Activated CD8-positive, alpha-beta memory T cell treated with anti-CD3 and anti-CD28 coated beads, Interleukin-2, amount 10 ng/mL, durations not matched to agents 7 days and 5 days (primary cell): ENCODE measurements at places on chromosomes 13 and 19. TPM values are rescaled to one million over a fixed set of nuclear protein-coding genes. Genes with fewer than 3 reads are reported as not detected.

DNA sequence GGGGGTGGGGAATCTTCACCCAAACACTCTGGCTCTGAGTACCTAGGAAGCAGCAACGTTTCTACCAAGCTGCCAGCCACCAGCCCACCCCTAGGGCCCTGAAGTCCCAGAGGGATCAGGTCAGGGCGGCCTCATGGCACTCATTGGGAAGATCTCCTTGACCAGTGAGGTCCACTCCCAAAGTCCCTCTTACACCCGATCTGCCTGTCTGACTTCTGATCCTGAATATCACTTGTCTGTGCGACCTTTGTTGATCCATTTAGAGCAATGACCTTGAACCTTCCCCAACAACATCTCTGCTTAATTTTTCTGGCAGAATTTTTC is 2.1 kb upstream of the GNA15 start:
- peak overlapping the region; percentile 57 for H3K4me3 ChIP-seq
- H3K27ac ChIP-seq: peak overlapping the region; percentile 94
- peaks cover 50% of the 10 kb centered on the region for H3K4me1 ChIP-seq
- peaks cover 2% of the 10 kb centered on the region for H3K27me3 ChIP-seq
- DNase-seq: no peak
- H3K36me3 ChIP-seq: peaks cover 11% of the 10 kb centered on the region

GRCh38 chr13:44088991-44089413 is 209.3 kb downstream of the LACC1 start:
- H3K4me3 ChIP-seq: no peak overlapping the region
- H3K4me1 ChIP-seq: peaks cover 14% of the 10 kb centered on the region
- H3K27ac ChIP-seq: no peak overlapping the region
- no peaks in the 10 kb centered on the region for H3K36me3 ChIP-seq

- DNase-seq: no peak
- H3K27ac ChIP-seq: no peak overlapping the region
- no peak overlapping the region for H3K4me3 ChIP-seq
- H3K4me1 ChIP-seq: peaks cover 11% of the 10 kb centered on the region
These were observed 15.8 kb downstream of the FUT6 start for GRCh38 chr19:5823579-5824281.

DNA sequence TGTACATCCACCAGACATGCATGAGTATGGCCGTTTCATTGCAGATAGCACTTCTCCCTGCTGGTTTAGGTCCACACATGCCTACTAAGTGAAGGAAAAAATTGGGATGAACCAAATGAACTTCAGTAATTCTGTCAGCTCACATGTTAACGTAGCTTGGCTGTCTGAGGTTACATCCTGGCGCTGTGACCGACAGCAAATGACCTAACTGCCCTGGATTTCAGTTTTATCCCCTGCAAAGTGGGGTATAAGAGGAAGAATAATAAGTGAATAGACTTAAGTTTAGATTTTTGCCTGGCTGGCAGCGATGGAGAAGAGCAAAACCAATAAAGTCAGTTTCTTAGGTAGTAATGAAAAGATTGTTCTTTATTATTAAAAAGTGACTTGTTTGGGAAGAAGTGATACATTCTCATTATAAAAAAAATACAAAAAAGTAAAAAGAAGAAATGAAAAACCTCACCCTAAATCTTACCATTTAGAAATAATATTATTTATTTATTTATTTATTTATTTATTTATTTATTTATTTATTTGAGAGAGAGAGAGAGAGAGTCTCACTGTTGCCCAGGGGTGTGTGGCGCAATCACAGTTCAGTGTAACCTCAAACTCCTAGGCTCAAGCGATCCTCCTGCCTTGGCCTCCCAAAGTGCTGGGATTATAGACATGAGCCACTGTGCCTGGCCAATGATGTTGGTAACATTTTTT is 4.2 kb upstream of the RNF113B start:
- H3K27ac ChIP-seq: no peak overlapping the region
- no peaks in the 10 kb centered on the region for H3K36me3 ChIP-seq
- DNase-seq: no peak
- no peaks in the 10 kb centered on the region for H3K4me1 ChIP-seq
- no peak overlapping the region for H3K4me3 ChIP-seq

DNA sequence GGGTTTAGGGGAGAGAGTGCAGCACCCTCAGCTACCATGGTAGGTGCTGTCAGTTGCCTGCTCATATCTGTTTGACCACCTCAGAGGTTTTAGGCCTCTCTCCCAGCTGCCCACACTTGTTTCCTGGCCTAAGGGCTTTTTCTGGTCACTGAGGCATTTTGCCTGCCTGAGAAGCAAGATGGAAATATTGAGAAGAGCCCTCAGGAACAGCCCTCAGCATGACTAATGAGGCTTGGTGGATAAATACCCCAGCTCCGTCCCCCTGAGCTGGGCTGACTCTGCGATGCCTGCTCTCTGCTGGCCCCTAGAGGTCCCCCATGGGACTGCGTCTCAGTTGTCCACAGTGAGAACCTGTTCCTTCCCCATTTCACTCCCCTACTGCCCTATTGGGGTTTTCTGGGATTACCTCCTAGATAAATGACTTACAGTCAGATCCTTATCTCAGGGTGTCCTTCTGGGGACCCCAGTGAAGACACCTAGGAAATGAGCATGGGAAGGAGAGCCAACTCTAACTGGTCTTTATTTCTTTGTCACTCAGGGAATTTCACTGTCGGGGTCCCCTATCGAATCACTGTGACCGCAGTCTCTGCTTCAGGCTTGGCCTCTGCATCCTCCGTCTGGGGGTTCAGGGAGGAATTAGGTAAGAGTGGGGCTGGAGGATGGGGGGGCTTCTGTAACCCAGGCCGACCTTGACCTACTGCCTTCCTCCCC is 13.3 kb downstream of the PALM3 start:
- H3K4me3 ChIP-seq: no peak overlapping the region
- DNase-seq: peak; percentile 79
- H3K27me3 ChIP-seq: no peaks in the 10 kb centered on the region
- H3K36me3 ChIP-seq: peaks cover 35% of the 10 kb centered on the region

DNA sequence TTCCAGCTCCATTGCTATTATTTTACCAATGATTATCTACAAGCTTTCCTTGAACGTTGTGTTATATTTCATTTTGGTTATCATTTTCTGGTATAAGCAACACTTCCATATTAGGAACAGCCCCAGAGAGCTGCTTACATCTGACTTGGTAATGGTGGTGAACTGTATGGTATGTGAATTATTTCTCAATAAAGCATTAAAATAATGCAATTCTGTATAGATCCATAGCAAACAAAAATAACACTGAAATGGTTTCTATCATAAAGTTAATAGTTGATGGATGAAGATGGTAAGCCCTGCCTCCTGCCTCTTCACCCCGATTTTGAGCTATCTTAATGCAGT is 27.5 kb downstream of the GGACT start:
- peaks cover under 1% of the 10 kb centered on the region for H3K36me3 ChIP-seq
- H3K4me1 ChIP-seq: peaks cover 10% of the 10 kb centered on the region
- DNase-seq: no peak
- H3K27ac ChIP-seq: no peak overlapping the region
- H3K27me3 ChIP-seq: no peaks in the 10 kb centered on the region

DNA sequence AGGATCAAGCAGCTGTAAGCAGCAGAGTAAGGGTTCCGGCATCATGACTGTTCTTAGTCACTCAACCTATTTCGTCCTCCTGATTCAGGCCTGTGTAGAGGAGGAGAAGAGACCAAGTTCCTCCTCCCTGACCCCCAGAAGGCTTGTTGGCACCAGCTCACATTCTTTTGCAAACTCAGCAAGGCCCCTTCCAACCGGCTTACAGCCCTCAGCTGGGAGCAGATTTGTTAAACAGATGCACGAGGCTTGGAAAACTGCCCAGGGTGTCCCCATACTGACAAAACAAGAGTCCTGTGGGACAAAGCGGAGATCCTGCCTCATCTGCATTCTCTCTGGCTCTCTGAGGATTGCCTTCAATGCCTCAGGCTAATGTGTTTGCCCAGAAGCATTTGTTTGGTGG is 113.2 kb upstream of the SOX21 start:
- peaks cover 3% of the 10 kb centered on the region for H3K27me3 ChIP-seq
- DNase-seq: no peak
- no peak overlapping the region for H3K4me3 ChIP-seq
- no peaks in the 10 kb centered on the region for H3K4me1 ChIP-seq
- H3K27ac ChIP-seq: no peak overlapping the region

DNA sequence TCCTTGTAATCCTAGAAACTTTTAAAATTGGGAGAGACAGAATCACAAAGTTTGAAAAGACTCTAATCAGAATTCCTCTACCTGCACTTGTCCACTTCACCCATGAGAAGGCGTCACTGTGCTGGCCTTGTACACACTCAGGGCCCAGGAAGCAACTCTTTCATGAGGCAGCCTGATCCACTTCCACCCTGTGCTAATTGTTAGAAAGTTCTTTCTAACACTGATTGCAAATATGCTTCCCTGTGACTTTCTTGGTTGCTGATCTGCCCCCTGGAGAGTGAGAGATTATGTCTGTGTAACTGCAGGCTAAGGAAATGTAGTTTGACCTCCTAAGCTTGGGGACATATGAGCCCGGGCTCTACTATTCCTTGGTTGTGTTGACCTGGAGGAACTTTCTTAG is 494.6 kb downstream of the MYO16 start:
- no peaks in the 10 kb centered on the region for H3K36me3 ChIP-seq
- DNase-seq: no peak
- no peaks in the 10 kb centered on the region for H3K4me1 ChIP-seq
- no peak overlapping the region for H3K27ac ChIP-seq
- H3K4me3 ChIP-seq: no peak overlapping the region

DNA sequence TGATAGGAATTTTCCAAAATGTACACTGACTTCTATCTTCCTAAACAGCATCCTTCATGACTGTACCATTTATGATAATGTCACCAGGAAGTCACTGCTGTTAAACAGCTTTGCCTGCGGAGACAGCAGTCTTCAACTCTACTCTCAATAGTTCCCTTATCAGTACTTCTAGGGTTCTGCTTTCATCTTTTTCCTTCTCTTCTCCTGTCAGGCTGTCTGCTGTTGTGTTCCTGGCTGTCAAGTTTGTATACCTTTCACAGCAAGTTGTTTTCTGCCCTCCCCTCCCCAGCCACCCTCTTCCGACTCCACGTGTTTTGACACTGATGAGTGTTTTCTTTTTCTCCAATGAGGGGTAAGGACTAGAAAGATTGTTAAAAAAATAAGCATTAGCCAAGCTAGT is 2.2 kb downstream of the UPF3A start:
- peak overlapping the region; percentile 24 for H3K27ac ChIP-seq
- no peak for DNase-seq
- peak overlapping the region; percentile 38 for H3K4me3 ChIP-seq
- peaks cover 37% of the 10 kb centered on the region for H3K36me3 ChIP-seq
- H3K4me1 ChIP-seq: peaks cover 47% of the 10 kb centered on the region

GRCh38 chr13:41492432-41493260 is 35.3 kb downstream of the RGCC start:
- no peak for DNase-seq
- H3K4me3 ChIP-seq: peak overlapping the region; percentile 6
- H3K36me3 ChIP-seq: no peaks in the 10 kb centered on the region
- peaks cover 48% of the 10 kb centered on the region for H3K4me1 ChIP-seq
- peak overlapping the region; percentile 93 for H3K27ac ChIP-seq

DNA sequence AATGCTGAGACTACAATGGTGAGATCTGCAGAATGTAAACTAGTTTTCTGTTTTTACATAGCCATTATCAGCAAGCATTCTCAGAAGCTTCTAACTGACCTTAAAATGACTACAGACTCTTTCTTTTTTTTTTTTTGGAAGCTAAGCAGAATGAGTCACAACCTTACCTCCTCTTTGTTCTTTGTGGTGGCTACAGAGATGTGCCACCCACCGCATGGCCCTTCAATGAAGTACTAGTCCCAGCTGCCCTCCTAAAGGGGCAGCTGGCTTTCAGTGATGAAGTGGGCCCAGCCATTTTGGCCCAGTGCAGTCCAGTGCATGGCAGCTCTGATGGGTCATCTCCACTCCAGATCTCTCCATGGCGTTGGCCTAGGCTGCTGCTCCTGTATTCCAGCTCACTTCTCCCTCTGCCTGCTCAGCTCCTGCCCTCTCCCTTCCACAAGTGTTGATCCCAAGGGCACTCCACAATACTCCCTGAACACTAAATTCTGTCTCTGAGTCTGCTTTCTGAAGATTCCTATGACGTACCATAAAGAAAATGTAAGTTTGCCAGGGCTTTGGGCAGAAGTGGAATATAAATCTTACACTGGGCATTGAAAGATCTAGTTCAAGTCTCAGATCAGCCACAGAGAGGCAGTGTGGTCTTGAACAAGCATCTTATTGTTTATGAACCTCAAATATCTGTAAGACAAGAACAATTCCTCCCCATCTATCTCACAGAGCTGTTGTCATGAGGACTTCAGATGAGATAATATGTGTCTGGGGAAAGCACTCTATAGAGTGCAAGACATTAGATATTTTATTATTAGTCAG is 85.6 kb downstream of the RXFP2 start:
- H3K27me3 ChIP-seq: peaks cover 2% of the 10 kb centered on the region
- no peak overlapping the region for H3K27ac ChIP-seq
- H3K36me3 ChIP-seq: no peaks in the 10 kb centered on the region
- DNase-seq: no peak
- no peak overlapping the region for H3K4me3 ChIP-seq

DNA sequence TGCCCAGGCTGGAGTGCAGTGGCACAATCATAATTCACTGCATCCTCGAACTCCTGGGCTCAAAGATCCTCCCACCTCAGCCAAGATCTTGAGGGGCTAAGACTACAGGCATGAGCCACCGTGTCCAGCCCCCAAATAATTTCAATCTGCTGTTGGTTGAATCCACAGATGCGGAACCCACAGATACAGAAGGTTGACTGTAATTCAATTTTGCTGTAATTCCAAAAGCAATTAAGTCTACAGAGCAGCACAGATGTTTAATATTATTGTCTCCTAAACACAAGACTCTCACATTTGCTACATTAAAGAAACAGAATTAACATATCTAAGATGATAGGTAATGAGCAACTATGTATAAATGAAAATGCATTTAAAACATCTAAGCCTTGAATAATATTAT is 75.6 kb downstream of the MIPEP start:
- no peak overlapping the region for H3K4me3 ChIP-seq
- peaks cover 4% of the 10 kb centered on the region for H3K4me1 ChIP-seq
- H3K27me3 ChIP-seq: no peaks in the 10 kb centered on the region
- H3K27ac ChIP-seq: no peak overlapping the region
- no peaks in the 10 kb centered on the region for H3K36me3 ChIP-seq

- H3K27me3 ChIP-seq: peaks cover 16% of the 10 kb centered on the region
- H3K4me3 ChIP-seq: no peak overlapping the region
- no peaks in the 10 kb centered on the region for H3K36me3 ChIP-seq
- H3K27ac ChIP-seq: no peak overlapping the region
These were observed 174.0 kb upstream of the LSM14A start for GRCh38 chr19:33998302-33998701.

GRCh38 chr13:108313382-108313781 is 43.9 kb downstream of the TNFSF13B start:
- H3K27me3 ChIP-seq: no peaks in the 10 kb centered on the region
- H3K4me1 ChIP-seq: peaks cover 2% of the 10 kb centered on the region
- DNase-seq: no peak
- H3K36me3 ChIP-seq: peaks cover 5% of the 10 kb centered on the region
- H3K27ac ChIP-seq: no peak overlapping the region
- no peak overlapping the region for H3K4me3 ChIP-seq

- peaks cover 19% of the 10 kb centered on the region for H3K4me1 ChIP-seq
- H3K27me3 ChIP-seq: no peaks in the 10 kb centered on the region
- H3K36me3 ChIP-seq: peaks cover 50% of the 10 kb centered on the region
- peak overlapping the region; percentile 95 for H3K27ac ChIP-seq
- peak overlapping the region; percentile 90 for H3K4me3 ChIP-seq
These were observed 384 bp downstream of the TRAPPC2B start for GRCh38 chr19:57363688-57364181.

Gene PSG1
- not detected for total RNA-seq

Gene LPAR2
- 39.4 TPM for total RNA-seq

Gene ZNF433
- 0.20 TPM for total RNA-seq

Gene TMPRSS9
- not detected for total RNA-seq

Gene C19orf85
- not detected for total RNA-seq

Gene SPRYD7
- total RNA-seq: 3.3 TPM

Gene CCDC122
- 1.3 TPM for total RNA-seq
